Panc1 (cell line): ENCODE measurements at places on chromosomes 7 and 10. TPM values are rescaled to one million over a fixed set of nuclear protein-coding genes. Genes with fewer than 3 reads are reported as not detected.
A peak's percentile ranks its signal among the peaks of the same experiment; 100 is the strongest.

The NUDT13 gene
- 6.1 TPM for total RNA-seq

GRCh38 chr10:132804785-132805426 lies 19.0 kb upstream of the NKX6-2 start:
- no peak overlapping the region for H3K4me3 ChIP-seq
- no peaks in the 10 kb centered on the region for H3K4me1 ChIP-seq
- no peaks in the 10 kb centered on the region for H3K27me3 ChIP-seq
- no peaks in the 10 kb centered on the region for H3K36me3 ChIP-seq
- H3K27ac ChIP-seq: no peak overlapping the region
- DNase-seq: no peak

The TDRD1 gene
- total RNA-seq: not detected

GRCh38 chr10:69795242-69795934 lies 6.3 kb upstream of the COL13A1 start:
- DNase-seq: no peak
- no peaks in the 10 kb centered on the region for H3K36me3 ChIP-seq
- no peaks in the 10 kb centered on the region for H3K4me1 ChIP-seq

DNA sequence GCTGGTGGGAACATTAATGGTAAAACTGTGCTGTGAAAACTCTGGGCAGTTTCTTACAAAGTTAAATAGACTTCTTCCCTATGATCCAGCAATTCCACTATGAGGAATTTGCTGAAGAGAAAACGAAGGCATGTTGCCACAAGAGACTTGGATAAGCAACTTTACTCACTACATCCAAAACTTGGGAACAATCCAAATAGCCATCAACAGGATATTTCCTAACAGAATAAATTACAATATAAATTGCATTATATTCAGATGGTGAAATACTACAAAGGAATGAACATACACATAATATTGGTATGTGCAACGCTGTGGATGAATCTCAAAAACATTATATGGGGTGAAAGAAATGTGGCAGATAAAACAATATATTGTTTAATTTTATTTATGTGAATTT lies 21.4 kb upstream of the MKI67 start:
- no peak overlapping the region for H3K27ac ChIP-seq
- H3K36me3 ChIP-seq: no peaks in the 10 kb centered on the region
- H3K27me3 ChIP-seq: no peaks in the 10 kb centered on the region
- no peak for DNase-seq

- DNase-seq: no peak
- no peaks in the 10 kb centered on the region for H3K36me3 ChIP-seq
- no peaks in the 10 kb centered on the region for H3K27me3 ChIP-seq
- no peak overlapping the region for H3K27ac ChIP-seq
- no peaks in the 10 kb centered on the region for H3K4me1 ChIP-seq
Observed at GRCh38 chr10:90621577-90621976, 236.3 kb downstream of the HTR7 start.

GRCh38 chr7:30470771-30471170 lies 7.8 kb downstream of the NOD1 start:
- no peaks in the 10 kb centered on the region for H3K27me3 ChIP-seq
- no peak overlapping the region for H3K4me3 ChIP-seq
- no peak for DNase-seq
- no peaks in the 10 kb centered on the region for H3K4me1 ChIP-seq

DNA sequence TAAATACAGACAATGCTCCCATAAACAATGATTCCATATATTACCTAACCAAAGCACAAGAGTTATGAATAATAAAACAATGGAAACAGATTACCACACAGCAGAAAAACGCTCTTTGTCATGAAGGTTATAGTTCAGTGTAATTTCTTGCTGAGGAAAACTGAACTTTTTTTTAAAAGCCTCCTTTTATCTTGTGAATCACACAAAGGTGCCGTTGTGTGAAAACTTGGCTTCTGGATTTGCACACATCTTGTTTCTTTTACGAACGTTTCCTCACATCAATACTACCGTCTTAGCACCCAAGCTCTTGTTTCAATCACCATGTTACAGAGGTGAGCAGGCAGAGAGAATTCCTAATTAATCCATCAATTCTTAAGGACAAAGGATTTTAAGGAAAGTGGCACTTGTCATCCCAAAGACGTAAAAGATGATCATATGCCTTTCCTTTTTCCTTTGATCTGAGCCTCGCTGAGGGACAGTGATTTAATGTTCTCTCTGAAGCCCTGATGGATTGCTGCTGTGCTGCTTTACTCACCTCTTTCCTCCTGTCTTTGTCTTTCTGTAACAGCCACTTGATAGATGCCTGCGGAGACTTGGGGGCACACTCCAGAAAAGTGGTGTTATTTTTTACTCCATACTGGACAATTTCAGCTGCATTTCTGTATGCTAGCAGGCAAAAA lies 110.1 kb downstream of the CD36 start:
- H3K4me1 ChIP-seq: peaks cover 7% of the 10 kb centered on the region
- DNase-seq: no peak
- peak overlapping the region; percentile 59; the same call in 1 of the 2 replicates for H3K27ac ChIP-seq
- H3K27me3 ChIP-seq: no peaks in the 10 kb centered on the region
- peaks cover 47% of the 10 kb centered on the region for H3K36me3 ChIP-seq
- H3K4me3 ChIP-seq: no peak overlapping the region

DNA sequence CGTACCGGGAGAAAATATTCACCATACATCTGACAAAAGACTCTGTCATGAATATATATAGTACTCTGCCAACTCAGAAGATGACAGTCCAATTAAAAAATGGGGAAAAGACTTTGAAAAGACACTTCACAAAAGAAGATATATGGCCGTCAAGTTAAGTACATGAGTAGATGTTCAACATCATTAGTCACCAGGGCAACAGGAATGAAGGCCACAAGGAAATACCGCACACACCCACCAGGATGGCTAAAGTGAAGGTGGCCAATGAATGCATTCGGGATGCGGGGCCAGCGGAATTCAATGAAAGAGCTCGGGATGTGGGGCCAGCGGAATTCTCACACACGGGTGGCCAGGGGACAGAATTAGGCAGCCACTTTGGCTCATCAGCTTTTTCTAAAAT lies 42.2 kb downstream of the MAD1L1 start:
- no peak overlapping the region for H3K27ac ChIP-seq
- no peak for DNase-seq
- H3K36me3 ChIP-seq: no peaks in the 10 kb centered on the region
- H3K27me3 ChIP-seq: no peaks in the 10 kb centered on the region
- no peaks in the 10 kb centered on the region for H3K4me1 ChIP-seq
- no peak overlapping the region for H3K4me3 ChIP-seq

The AFAP1L2 gene
- 170 TPM for total RNA-seq

The CRPPA gene
- total RNA-seq: 2.4 TPM

GRCh38 chr10:69004821-69005220 lies 16.2 kb downstream of the KIFBP start:
- H3K4me3 ChIP-seq: no peak overlapping the region
- no peak for DNase-seq
- H3K27me3 ChIP-seq: no peaks in the 10 kb centered on the region

GRCh38 chr10:97210543-97210960 lies 24.8 kb upstream of the SLIT1 start:
- H3K27ac ChIP-seq: no peak overlapping the region
- no peaks in the 10 kb centered on the region for H3K36me3 ChIP-seq
- no peaks in the 10 kb centered on the region for H3K4me1 ChIP-seq

DNA sequence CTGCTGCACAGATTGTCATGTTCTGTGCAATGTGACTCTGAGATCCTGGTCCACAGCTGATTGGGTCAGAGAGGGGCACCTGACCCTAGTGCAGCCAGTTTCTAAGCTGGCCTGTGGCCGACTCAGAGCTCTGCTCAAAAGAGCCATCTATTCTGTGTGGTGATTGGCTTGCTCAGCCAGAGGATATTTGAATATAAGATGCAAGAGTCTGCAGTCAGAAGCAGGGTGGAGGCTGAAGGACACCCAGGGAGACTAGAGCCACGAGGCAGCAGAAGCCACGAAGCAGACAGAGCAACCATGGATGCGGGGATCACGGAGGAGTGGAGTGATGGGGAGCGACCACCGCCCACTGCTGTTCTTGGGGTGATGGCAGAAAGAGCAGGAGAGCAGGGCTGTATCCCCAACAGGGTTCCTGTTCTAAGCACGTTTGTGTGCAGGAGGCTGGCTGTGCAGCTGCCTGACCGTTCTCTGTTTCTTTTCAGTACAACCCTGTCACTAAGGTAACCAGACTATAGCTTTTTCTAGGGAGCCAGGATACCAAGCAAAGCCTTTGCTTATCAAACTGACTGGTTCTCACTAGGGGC lies 19.5 kb upstream of the RHEB start:
- H3K4me1 ChIP-seq: peaks cover 14% of the 10 kb centered on the region; the same call in 1 of the 2 replicates
- H3K4me3 ChIP-seq: no peak overlapping the region
- no peak overlapping the region for H3K27ac ChIP-seq
- no peaks in the 10 kb centered on the region for H3K36me3 ChIP-seq
- no peaks in the 10 kb centered on the region for H3K27me3 ChIP-seq
- no peak for DNase-seq

The ACADSB gene
- 19.2 TPM for total RNA-seq

GRCh38 chr10:21372651-21373410 lies 152.7 kb downstream of the SKIDA1 start:
- peak overlapping the region; percentile 88 for H3K27ac ChIP-seq
- no peak for DNase-seq
- H3K36me3 ChIP-seq: no peaks in the 10 kb centered on the region
- H3K27me3 ChIP-seq: no peaks in the 10 kb centered on the region
